ENCODE measurements at places on chromosomes 4 and X. TPM values are rescaled to one million over a fixed set of nuclear protein-coding genes. Genes with fewer than 3 reads are reported as not detected.

COL4A6 gene
- total RNA-seq = 12.8 TPM

- H3K36me3 ChIP-seq = no peaks in the 10 kb centered on the region
- H3K4me3 ChIP-seq = no peak overlapping the region
- H3K27ac ChIP-seq = no peak overlapping the region
- 0 out of 2 replicates have a peak, but pooled peaks cover 2% of the 10 kb centered on the region for H3K4me1 ChIP-seq
Observed at GRCh38 chr4:149409555-149409962, 406.1 kb downstream of the IQCM start.

DNA sequence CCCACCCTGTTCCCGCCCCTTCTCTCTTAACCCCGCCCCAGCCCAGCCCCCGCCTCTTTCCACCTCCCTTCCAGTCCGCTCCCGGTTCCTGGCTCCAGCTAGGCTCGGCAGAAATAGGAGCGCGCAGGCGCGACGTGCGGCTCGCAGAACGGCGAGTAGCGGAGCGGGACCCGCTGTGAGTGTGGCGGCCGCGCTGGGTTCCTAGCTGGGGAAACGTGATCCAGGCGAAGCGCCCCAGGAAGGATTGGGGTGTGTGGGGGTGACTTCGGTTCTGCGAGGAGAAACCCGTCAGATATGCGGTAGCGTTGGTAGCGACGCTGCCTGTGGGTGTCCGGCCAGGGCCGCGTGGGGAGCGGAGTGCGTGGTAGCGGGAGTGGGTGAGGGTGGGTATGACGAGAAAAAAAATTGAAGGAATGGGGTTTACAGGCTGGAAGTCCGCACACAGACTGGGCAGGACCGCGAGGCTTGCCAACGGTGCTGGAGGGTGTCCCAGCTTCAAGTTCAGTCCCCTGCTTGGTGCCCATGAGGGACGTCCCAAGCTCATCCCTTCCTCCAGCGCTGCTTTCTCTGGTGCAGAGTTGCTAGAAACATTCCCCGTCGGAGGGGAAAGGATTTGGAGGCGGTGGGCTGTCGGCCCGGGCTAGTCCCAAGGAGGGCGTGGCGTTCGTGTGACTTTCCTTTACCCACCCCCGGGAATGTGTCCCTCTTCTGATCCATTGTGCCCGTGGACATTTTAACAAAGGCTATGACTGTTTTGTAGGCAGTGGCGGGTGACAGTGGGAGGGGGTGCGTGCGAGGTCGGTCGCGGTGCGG is at the start of gene PRRG1:
Gene PRRG1 (plus strand): TSS at position 144 of the 813 bp plus-strand sequence. CDS start 56,886 bp downstream, outside the sequence.
- peak within 1 kb of the TSS; percentile 90 for H3K27ac ChIP-seq
- H3K4me3 ChIP-seq = peak within 1 kb of the TSS; percentile 89
- no peaks in the 10 kb centered on the region for H3K36me3 ChIP-seq
- H3K4me1 ChIP-seq = peaks cover 32% of the 10 kb centered on the region
- no peaks in the 10 kb centered on the region for H3K27me3 ChIP-seq

DNA sequence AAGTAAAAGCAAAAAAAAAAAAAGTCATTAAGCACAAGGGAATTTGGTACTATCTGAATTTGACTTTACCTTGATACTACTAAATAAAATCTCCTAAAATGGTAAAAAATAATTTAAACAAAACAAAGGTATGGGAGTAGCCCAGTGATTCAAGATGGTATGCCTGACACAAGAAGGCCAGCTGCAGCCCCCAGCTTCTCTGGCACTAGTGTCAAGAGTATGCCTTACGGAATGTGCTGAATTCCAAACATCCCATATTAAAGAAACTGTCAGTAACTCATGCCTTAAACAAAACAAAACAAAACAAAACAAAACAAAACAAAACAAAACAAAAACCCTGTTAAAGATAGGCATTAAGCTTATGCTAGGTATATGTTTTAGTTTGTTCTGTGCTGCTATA is 80.8 kb downstream of the RASL11B start:
- no peak overlapping the region for H3K27ac ChIP-seq
- no peaks in the 10 kb centered on the region for H3K27me3 ChIP-seq
- H3K4me1 ChIP-seq = peaks cover 23% of the 10 kb centered on the region
- H3K4me3 ChIP-seq = no peak overlapping the region

DNA sequence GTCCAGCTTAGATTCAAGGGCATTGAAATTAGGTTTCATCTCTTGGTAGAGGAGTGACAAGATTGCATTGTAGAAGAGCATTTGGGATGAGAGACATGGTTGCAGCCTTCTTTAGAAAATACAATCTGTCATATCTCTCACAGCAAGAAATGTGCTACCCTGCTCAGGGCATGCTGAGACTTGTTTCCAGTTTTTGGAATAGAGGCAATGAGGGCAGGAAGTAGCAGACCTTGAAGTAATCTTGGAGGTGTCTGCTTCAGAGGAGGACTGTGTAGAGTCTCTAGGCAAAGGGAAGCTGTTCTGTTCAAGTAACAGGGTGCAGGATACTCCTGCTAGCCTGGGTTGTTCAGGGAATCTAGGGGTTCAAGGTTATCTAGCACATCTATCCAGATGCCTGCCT is 116.1 kb upstream of the ZNF827 start:
- H3K36me3 ChIP-seq = no peaks in the 10 kb centered on the region
- DNase-seq = no peak
- no peak overlapping the region for H3K27ac ChIP-seq
- H3K27me3 ChIP-seq = no peaks in the 10 kb centered on the region
